ENCODE measurements at places on chromosomes 5 and 9.

GRCh38 chr9:128732576-128732975 is 8.6 kb upstream of the ZDHHC12 start:
- DNase-seq: no peak

DNA sequence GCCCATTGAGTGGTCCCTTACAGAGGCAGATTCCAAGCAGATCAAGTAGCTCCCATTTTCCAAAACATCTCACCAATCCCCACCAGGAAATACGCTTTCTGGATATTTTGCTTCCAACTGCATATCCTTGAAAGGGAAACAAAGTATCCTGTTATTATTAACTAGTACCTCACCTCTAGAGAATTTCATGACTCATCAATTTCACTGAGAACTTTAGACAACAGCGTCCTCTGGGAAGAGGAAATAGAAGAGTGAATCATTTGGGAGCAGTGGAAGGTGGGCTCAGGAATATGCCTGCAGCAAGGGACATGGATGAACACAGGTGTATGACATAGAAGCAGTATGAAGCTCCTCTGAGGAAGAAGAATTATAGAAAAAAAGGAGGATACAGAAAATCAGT is 186.7 kb downstream of the MARCHF11 start:
- no peak for DNase-seq

DNA sequence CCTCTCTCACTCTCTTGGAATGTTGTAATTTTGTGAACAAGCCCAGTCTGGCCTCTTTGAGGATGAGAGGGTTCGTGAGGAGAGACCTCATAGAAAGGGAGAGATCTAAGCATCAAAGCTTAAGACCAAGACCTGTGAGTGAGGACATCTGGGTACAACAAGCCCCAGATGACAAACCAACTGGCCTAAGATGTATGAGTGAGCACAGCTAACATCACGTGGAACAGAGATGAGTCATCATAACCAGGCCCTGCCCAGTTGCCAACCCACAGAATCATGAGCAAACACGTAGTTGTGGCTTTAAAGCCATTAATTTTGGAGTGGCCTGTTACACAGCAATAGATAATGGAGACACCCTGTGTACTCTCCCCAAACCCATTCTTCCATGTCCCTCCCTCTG is 439.1 kb upstream of the KIF2A start:
- DNase-seq: peak; percentile 38

DNA sequence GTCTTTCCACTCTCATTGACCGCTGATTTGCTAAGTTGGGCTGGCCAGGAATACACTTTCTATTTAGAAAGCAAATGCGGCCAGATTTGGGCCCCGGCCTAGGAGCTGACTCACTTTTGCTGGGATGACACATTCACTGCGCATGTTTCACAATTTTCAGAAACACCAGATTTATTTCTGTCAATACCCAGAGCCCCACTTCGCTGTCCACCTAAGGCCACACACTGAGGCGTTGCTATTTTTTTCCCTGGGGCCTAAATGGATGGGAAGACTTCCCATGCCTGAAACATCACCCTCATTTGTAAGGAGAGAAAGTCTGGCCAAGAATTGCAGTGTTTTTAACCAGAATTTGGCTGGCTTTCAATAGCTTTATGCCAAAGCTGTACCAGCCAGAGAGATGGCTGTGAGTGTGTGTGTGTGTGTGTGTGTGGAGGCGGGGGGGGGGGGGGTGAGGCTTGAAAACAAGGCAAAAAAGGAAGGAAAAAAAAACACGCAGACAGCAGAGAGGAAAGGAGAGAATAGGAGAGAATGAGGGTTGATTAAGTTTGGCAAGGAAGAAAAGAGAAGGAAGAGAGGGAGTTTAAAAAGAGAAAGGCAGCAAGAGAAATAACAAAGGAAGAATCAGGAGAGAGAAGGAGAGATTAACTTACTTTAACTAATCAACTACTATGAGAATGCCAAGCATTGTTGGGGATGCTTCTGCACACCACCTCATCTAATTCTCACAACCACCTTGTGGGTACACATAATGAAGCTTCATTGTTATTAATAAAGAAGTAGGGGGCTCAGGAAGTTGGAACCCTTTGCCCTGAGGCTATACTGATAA is 261.4 kb upstream of the KLF4 start:
- DNase-seq: peak; percentile 96

- DNase-seq: peak; percentile 86
Measured at GRCh38 chr5:33299621-33300208, 141.1 kb upstream of the TARS1 start.

Measured in inflammatory macrophage treated with lipopolysaccharide for 4 hours (primary cell).